Cardiac muscle cell (in vitro differentiated cells and primary cell): ENCODE measurements at places on chromosomes 5 and 9.

DNA sequence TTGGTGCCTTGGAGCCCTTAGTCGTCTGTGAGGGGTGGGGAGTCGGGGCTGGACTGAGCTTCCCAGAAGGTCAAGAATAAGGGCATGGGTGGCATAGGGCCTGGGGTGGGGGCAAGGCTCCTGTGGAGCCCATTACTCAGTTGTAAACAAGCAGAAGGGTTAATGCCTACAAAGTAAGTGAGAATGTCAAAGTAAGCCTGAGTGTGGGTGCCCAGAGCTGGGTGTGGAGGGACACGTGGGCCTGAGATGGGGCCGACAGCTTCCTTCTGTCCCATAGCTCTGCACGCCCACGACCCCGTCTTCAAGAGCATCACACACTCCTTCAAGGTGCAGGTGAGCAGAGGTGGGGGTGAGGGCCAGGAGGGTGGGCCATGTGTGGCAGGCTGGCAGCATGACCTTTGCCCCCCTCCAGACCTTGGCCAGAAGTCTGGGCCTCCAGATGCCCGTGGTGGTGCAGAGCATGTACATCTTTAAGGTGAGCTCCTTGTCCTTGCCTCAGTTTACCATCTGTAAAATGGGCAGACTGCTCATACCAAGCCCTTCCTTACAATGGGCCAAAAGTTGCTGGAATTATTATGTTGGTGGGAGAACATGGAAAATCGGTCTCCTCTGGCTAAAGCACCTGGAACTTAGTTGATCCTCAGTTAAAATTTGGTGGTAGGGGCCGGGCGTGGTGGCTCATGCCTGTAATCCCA lies 11.1 kb downstream of the DOLK start:
- no peak for DNase-seq

GRCh38 chr9:99419070-99419469 lies 197.0 kb downstream of the SEC61B start:
- no peak for DNase-seq

- DNase-seq = no peak
These were observed 225.3 kb downstream of the AGTPBP1 start for GRCh38 chr9:85516455-85516854.

DNA sequence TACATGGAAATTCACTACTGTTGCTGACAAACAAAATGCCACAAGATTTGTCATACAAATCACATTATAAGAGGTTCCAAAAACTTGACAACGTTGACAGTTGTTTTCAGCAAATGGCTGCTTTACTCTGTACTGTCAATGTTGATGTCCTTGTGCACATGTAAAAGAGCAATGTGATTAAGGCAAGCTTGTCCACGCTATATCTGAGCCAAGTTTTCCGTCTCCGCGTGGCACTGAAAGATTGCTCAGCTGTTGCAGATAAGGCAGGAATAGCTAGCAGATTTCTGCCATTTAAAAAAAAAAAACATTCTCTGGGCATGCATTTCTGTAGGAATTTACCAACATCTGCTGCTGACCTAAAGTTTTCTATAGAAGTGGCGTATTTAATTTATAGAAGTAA lies 46.4 kb upstream of the MEF2C start:
- DNase-seq = peak; percentile 17

DNA sequence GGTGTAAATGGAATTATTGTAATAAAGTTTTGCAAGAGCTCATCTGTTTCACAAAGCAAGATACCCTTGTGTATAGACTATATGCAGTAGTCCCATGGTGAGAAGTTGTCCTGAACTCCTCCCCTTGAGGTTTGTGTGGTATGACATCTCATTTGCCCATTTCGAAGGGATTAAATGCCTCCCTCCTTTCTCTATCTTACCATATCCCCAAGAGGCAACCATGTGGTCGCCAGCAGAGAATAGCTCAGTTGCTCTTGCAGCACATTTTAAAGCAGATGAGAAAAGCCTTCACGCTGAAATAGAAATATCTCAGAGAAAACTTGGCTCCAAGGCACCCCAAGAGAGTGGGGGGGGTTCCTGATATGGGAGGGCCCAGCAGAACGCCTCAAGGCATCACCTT lies 4.6 kb downstream of the SEMA6A start:
- no peak for DNase-seq

DNA sequence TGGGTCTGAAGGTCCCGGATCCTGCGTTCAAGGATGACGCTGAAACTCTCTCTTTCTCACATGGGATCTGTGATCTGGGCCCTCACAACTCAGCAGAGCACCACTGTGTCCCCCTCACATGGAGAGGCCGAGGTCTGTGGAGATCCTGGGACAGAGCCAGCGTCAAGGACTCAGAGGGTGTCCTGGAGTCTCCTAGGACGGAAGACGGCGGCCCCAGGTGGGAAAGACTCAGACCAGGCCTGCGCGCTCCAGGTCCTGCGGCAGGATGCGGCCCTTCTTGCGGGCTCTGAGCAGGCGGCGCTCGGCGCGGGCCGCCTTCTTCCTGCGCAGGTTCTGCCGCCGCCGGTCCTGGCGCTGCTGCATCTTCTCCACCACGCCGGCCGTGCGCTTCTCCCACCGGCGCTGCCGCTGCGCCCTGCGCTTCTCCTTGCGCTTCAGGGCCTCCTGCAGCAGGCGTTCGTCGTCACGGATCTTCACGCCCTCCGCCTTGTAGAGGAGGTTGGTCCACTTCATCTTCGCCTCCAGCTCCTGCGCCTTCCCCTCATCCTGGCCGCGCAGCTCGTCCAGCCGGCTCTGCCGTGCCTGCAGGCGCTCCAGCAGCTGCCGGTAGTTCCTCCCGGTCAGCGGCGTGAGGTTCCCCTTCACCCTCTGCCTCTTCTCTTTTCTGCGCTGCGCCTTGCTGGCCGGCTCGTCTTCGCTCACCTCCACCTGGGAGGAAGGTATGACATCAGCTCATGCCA lies 4.2 kb downstream of the SURF6 start:
- no peak for DNase-seq

DNA sequence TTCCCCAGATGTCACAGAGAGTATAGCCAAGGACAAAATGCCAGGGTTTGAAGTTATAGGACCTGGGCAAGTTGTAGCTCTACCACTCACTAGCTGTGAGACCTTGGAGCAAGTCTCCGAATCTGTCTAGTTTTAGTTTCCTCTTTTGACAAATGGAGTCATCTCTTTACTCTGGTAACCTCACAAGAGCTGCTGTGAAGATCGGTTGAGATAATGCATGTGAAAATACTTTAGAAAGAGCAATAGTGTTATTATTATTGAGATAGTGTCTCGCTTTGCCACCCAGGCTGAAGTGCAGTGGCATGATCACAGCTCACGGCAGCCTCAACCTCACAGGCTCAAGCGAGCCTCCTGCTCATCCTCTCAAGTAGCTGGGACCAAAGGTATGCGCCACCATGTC lies 117.9 kb upstream of the NR5A1 start:
- DNase-seq = no peak

DNA sequence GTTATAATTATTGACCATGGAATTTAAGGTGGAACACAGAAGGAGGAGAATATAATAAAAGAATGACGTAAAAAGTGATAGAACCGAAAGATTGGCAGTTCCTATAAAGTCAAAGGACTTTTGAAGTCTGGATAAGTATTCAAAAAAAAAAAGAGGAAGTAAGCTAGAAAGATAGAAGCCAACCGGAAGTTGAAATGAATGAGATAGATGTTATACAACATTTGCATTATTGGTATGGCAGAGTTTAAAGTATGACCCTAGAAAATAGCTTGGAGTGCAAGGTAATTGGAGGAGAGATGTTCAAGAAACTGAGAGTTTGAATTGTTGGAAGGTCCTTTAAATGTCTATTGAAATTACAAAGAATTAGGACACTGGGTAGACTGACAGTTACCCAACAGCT lies 293.6 kb downstream of the FER start:
- no peak for DNase-seq

DNA sequence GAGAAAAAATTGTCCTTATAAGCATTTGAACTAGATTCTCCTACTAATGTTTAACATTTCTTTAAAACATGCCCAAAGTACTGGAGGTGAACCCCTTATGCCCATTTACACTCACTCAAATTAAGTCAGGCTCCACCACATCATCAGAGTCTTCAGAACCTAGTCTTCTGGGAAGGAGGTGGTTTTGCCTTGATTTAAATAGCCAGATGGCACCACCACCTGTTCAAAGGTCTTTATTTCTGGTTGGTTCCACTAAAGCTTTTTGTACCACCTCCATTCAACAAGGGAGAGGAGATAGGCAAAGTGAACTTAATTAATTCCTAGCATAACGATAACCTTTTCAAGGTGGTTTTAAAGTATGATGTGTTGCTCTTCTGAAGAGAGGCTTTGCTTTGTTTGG lies 189.5 kb downstream of the SLF1 start:
- no peak for DNase-seq

GRCh38 chr5:175837171-175837699 lies 34.1 kb upstream of the CPLX2 start:
- no peak for DNase-seq

- DNase-seq = no peak
These were observed 4.2 kb downstream of the LECT2 start for GRCh38 chr5:135950611-135951010.

DNA sequence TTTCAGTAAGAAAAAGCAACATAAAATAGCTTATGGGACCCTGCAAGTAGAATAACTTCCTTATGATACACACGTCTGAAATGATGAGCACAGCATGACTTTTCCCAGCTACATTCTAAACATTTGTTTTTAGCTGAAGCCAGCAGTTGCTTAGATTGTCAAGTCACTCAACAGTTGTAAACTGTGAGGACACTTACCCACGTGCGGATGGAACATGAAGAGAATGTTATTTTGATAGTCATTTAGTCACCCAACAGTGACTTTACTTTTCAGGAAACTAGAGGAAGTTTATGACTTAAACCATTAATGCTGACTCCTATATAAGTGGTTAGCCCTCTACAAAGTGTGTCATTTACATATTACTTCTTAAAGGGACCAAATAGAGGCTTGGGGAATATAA lies 3.0 kb downstream of the HACD4 start:
- DNase-seq = no peak

GRCh38 chr9:128341435-128341849 lies 1.1 kb downstream of the SLC27A4 start:
- DNase-seq = peak; percentile 69

DNA sequence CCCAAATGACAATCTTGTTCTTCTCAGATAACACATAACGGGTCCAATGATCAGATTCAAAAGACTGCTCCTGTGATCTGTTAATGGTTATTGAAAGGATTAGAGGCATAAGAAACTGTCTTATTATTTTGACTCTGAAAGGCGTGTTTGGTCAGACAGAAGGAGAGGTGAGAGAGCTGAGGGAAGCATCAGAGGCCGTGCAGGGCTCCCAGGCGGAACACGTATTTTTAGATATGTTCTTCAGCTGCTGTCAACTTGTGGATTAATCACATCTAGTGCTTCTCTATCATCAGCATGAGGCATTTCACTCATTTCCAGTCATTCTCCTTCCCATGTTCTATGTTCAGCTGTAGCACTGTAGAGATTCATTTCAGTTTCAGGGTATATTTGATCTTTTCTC lies 199.8 kb downstream of the MAPKAP1 start:
- no peak for DNase-seq

DNA sequence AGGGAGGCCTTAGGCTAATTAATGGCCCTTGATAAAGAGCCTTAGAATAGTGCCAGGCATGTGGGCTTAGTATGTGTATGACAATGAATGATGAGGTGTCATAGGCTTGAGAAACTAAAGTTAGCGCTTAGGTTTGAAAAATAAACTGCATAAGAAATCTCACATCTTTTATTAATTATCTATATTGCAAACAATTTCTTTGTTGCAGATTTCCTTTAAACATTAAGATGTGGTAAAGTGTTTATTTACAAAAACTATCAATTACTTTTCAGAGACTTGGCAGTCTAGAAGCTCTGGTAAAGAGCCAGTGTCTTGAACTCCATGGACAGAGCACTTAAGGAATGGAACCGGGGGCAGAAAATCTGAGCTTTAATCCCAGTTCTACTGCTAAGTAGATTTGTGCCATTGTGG lies 23.1 kb downstream of the MAP1B start:
- DNase-seq = no peak

GRCh38 chr5:139982975-139983240 lies 60.2 kb downstream of the NRG2 start:
- DNase-seq = no peak

DNA sequence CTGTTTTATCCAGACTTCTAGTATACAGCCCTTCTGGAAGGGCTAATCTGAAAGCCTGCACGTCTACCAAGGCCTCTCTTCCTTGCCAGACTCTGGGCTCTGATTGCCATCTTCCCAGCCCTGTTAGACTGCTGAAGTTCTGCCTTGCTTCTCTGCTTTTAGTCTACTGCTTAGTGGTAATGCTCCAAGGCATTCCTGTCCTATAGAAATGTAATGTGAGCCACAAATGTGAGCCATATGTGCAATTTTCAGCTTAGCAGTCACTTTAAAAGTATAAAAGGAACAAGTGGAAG lies 32.1 kb downstream of the WNK2 start:
- no peak for DNase-seq

- DNase-seq = no peak
These were observed 731.6 kb downstream of the DNAH5 start for GRCh38 chr5:13212886-13213285.

- no peak for DNase-seq
These were observed 53.3 kb downstream of the SETX start for GRCh38 chr9:132301521-132301920.

GRCh38 chr5:14386884-14387624 lies 194.5 kb upstream of the OTULINL start:
- DNase-seq = no peak

GRCh38 chr5:92864591-92864990 lies 716.4 kb downstream of the NR2F1-AS1 start:
- DNase-seq = no peak

- DNase-seq = no peak
These were observed 3.0 kb upstream of the ENTPD2 start for GRCh38 chr9:137056739-137057415.

GRCh38 chr5:38330207-38330606 lies 71.8 kb downstream of the EGFLAM start:
- DNase-seq = no peak

DNA sequence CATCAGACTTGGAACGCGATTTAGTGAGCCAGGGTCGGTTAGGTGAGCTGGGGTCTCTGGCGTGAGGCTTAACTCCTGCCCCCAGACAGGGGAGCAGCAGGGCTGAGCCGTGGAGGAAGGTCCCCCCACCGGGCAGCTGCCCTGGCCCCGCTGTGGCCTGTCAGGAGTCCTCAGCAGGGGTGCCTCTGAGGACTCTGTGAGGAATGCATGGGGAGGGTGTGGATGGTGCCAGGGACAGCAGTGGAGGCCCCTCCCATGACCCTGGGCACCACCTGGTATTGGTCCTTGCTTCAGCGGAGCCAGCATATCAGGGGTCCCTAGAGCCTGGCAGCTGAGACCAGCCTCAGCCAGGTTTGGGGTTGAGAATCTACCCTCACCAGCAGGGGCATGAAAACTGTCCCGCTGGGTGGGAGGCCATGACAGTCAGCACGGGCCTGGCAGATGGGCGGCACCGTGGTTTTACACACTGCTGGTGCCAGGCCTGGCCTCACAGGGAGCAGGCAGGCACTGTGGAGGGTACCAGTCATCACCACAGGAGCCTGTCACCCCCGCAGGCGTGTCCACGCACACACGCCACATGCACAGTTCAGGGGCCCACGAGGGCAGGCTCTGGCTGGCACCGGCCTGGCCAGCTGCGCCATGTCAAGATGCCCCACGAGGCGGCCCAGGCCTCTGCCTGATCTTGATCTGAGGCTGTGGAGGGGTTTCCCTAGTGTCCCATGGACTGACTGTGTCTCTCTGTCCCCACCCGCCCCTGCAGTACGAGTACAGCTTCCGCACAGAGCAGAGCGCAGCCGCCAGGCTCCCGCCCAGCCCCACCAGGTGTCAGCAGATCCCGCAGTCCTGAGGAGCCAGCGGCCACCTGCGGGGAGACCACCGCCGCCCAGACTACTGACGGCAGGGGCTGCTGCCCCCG lies 111.1 kb upstream of the LMX1B start:
- DNase-seq = no peak

- no peak for DNase-seq
These were observed 375.2 kb upstream of the TLE4 start for GRCh38 chr9:79196606-79197005.
